ENCODE measurements at places on chromosomes 2 and 18.

- DNase-seq, result no peak
These were observed 222.5 kb downstream of the GBX2 start for GRCh38 chr2:235945608-235946140.

DNA sequence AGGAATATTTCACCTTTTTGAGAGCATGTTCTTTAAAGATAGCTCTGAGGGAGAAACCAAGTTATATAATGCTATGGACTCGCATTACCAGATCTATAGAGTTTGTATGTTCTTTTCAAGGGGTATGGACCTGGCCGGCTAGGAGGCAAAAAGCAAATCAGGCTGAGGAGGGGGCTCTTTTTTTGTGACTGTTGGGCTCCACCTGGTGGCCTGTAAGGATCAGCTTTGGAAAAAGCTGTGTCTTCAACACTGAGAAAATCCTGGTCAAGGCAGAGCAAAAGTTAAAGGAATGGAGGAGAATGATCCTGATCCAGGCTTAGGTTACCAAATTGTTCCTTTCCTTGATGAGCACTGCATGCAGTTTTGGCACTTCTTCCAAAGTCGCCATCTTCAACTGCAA is 180.5 kb downstream of the DIS3L2 start:
- peak; percentile 3 for DNase-seq

GRCh38 chr2:25275575-25275965 is 66.2 kb downstream of the DNMT3A start:
- no peak for DNase-seq

GRCh38 chr2:44965684-44966083 is 24.2 kb downstream of the SIX3 start:
- no peak for DNase-seq

All from COR-L47 (cell line).